Activated CD4-positive, alpha-beta T cell treated with anti-CD3 and anti-CD28 coated beads for 36 hours (primary cell): ENCODE measurements at places on chromosomes 2 and 18.

- no peak for DNase-seq
Measured at GRCh38 chr2:106020821-106021661, 173.1 kb downstream of the UXS1 start.

DNA sequence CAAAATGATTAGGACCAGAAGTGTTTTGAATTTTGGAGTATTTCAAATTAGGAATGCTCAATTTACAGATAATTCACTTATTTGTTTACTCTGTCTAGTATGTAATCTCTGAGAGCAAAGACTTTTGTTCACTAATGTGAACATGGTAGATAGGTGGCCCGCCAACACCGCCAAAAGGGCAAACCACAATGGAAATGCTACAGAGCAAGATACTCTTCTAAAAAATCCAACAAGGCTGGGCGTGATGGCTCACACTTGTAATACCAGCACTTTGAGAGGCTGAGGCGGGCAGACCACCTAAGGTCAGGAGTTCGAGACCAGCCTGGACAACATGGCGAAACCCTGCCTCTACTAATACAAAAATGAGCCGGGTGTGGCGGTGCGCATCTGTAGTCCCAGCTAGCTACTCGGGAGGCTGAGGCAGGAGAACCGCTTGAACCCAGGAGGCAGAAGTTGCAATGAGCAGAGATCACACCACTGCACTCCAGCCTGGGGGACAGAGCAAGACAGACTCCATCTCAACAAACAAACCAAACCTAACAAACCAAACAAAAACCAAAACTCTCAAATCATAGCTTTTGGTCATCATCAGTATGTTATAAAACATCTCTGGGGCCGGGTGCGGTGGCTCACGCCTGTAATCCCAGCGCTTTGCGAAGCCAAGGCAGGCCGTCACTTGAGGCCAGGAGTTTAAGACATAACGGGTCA, 2.4 kb downstream of the CCT4 start:
- DNase-seq = no peak

DNA sequence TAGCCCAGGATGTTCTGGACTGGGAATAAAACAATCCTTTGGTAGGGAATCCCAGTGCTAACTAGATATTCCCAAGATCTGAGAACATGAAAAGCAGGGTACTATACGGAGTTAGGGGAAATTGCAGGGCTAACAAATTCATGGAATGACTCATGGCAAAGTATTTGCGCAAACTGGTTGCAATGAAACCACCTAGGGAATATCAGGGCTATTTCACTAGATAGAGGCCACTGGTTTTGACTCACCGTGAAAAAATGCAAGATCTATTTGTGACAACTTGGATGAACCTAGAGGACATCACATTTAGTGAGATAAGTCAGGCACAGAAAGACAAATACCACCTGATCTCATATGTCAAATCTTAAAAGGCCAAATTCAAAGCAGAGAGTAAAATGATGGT, 233.3 kb downstream of the MBD2 start:
- no peak for DNase-seq

- no peak for DNase-seq
Measured at GRCh38 chr2:218384975-218385374, 2.9 kb downstream of the SLC11A1 start.

DNA sequence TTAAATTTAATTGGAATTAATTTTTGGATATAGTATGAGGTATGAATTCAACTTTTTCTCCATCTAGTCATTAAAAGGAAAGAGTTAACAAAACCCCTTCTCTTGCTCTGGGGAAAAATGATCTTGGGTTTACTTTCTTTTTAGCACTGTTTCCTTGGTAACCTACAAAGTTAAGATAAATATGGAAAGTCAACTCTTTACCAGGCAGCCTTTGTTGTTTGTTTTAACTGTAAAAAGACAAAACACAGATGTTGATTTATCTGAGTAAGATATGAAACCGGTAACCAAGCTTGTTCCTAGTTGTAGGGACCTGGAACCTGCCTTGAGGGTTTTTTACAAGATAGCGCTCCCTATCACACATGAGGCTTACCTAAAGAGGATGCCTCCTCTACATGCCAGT, 10.1 kb upstream of the SANBR start:
- no peak for DNase-seq

GRCh38 chr18:12340945-12341660, 33.1 kb downstream of the TUBB6 start:
- no peak for DNase-seq

GRCh38 chr2:61436092-61436491, 34.8 kb downstream of the USP34 start:
- no peak for DNase-seq

GRCh38 chr2:2645162-2645855, 314.2 kb upstream of the MYT1L start:
- DNase-seq = no peak

DNA sequence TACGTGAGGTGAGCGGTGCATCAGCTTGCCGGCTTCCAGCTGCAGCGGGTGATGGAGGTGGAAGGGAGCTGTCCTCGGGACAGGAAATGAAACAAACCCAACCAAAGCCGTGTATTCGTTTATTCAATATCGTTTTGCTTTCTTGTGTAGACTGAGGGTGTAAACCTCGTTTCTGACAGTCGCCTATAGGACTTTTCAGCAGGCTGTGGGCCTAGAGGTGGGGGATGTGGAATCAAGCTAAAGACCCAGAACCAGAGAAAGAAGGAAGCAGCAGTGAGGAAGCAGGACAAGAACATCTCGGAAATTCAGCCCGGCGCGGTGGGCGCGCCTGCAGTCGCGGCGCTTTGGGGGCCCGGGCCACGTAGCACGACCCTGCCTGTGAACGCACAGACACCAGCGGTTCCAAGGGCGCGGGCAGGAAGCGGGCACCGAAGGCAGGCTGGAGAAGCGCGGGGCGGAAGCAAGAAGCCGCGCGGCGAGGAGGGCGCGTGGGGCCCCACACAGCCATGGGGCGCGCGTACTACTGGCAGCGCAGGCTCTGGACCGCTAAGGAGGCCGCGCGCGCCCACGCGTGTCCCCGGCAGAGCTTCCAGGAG, 755 bp upstream of the ATP9B start:
- DNase-seq = peak; percentile 61

GRCh38 chr2:29079887-29080286, 5.6 kb upstream of the PCARE start:
- no peak for DNase-seq

DNA sequence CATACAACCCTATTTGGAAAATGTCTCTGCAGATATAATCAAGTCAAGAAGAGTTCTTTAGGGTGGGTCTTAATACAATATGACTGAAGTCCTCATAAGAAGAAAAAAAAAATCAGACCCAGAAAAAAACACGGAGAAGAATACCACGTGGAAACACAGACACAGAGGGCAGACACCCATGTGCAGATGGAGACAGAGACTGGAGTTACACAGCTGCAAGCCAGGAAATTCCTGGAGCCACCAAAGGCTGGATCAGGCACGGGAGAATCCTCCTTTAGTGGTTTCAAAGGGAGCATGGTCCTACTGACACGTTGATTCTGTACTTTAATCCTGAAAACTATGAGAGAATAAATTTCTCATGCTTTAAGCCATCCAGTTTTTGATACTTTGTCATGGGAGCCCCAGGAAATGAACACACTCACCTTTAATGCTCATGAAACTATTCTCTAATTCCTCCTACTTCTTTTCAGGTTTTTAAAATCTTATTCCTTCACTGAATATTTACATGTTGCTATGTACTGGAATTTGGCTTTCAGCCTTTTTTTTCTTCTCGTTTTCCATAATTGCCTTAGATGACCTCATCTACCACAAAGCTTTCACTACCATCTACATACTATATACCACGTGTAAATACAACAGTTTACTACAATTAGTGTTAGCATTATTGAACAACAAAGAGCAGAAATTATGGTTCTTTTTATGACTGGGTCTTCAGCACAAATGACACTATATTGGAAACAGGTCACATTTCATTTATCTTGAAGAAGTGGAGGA, 529.1 kb downstream of the IRS1 start:
- DNase-seq = no peak

DNA sequence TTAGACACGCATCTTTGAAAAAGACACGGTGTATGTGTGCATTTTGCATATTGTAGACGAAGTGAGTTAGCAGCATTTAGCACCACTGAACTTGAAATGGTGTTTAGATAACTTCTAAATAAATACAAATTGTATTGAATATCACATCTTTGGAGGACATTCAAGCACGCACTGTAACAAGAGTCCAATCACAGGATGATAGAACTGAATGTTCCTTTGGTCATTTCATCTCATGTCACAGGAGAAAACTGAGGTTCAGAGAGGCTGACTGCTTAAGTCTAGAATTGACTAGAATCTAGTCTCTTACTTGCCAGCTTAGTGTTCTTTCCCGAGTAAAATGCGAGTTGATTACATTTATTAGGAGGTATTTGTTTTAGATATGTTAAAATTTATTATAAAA, 119.2 kb upstream of the CCDC195 start:
- no peak for DNase-seq

GRCh38 chr2:236179236-236180075, 11.3 kb upstream of the GBX2 start:
- DNase-seq = no peak

DNA sequence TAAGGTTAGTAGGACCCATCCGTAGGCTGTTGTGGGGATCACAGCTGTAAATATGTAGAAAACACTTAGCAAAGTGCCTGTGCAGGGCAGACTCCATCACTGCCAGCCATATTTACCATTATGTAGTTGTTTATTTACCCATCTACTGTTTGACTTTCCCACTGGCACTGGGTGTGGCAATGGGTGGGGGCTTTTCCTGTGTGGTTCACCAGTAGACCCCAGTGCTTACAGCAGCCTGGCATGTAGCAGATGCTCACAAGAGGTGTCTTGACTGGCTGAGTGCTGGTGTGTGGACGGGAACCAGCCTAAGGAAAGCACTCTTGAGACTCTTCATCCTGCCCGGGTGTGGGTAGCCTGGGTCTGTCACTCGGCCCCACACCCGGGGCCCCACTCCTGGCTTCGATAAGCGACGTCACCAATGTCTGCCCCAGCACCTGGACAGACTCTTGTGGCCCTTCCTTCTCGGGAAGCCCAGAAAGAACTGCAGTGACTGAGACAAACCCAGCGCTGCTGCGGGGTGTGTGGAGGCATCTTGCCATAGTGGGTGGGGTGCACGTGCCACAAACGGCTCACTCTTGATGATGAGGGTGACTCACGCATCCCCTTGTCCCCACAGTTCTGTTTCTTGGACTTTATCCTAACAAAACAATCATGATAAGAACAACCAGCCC, 78.3 kb downstream of the HDAC4 start:
- DNase-seq = peak; percentile 62

- DNase-seq = no peak
Measured at GRCh38 chr2:83894976-83895375, 564.1 kb downstream of the SUCLG1 start.

- no peak for DNase-seq
Measured at GRCh38 chr2:202002381-202002780, 31.3 kb upstream of the FZD7 start.

GRCh38 chr2:177275743-177276055, 11.2 kb upstream of the NFE2L2 start:
- no peak for DNase-seq

GRCh38 chr2:30756971-30757370, 50.3 kb downstream of the CAPN13 start:
- DNase-seq = no peak

- no peak for DNase-seq
Measured at GRCh38 chr2:101249826-101250225, 2.9 kb upstream of the CNOT11 start.

GRCh38 chr18:28729321-28729720, 552.4 kb upstream of the CDH2 start:
- no peak for DNase-seq

DNA sequence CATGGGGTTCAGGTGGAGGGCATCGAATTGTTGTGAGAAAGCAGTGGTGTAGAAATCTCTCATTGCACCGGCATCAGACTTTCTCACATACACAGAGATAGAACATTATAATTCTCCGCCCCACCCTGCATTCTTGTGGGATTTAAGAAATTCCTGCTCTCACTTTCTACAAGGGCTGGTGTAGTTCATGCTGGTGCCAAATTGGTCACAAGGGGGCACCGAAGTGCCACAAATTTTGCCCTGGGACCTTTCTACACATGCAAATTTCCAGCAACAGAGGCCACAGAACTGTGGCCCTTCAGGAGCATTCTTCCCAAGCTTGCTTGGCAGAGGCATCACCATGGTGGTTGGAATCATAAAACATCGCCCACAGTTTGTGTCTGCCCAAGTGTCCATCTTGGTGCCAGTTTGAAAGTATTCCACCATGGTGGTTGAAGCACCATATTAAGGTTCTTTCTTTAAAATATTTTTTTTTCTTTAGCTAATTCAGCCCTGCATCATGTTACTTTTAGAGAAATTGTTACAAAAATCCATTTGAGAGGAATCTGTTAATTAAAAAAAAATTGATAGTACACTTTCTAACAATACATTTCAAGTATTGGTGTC, 521.2 kb upstream of the FANCL start:
- DNase-seq = peak; percentile 59

DNA sequence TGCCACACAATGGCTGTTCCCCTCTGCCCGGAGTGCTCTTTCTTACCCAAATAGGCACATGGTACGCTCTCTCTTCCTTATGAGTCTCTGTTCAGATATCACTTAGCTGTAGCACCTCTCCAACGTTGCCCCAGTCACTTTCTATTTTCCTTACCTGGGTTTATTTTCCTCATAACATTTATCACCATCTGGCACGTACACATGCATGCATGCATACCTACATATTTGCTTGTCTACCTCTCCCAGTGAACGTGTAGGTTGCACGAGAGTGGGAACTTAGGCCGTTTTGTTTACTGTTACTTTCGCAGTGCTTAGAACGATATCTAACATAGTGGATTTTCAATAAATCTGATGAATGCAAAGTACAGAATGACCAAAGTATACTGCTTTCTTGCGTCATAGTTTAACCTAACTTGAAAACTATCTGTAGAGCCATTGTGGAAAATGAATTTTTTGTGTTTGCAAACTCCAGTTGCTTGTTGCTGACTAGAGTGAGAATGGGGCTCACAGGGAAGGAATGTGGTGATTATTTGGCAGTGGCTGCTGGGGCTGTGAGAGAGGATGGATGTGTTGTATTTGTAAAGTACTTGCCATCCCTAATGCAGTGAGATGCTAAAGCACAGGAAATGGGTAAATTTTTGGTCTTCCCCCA, 47.1 kb downstream of the ACSL3 start:
- no peak for DNase-seq

- peak; percentile 91 for DNase-seq
Measured at GRCh38 chr2:130391058-130391871, 35.4 kb downstream of the PTPN18 start.

DNA sequence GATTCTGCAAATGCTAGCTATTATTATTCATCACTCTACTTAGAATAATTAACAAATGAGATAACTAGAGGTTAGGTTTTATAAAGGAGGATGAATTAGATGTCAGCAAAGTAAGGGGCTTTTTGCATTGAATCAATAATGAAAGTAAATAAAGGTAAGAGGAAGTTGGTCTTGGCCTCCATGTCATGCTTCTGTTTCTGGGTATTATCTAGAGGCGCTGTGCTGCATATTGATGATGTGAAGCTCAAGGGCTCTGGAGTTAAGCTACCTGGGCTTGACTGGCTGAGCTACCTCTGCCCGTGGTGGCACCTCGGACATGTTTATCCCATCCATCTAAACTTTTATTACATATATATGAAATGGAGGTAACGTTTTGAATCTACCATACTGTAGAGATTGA, 350.9 kb downstream of the PARD3B start:
- DNase-seq = no peak

- no peak for DNase-seq
Measured at GRCh38 chr18:45569566-45570275, 45.6 kb upstream of the SLC14A2 start.

GRCh38 chr2:220192994-220193753, 565.7 kb downstream of the SLC4A3 start:
- no peak for DNase-seq
